ENCODE measurements at places on chromosomes 7 and 10.
A peak's percentile ranks its signal among the peaks of the same experiment; 100 is the strongest.

- no peak for DNase-seq
- no peak overlapping the region for H3K27ac ChIP-seq
- H3K4me1 ChIP-seq, result peaks cover 6% of the 10 kb centered on the region
Observed at GRCh38 chr10:71799608-71800453, 26.5 kb upstream of the VSIR start.

GRCh38 chr10:86635402-86635801, 18.9 kb upstream of the OPN4 start:
- no peak overlapping the region for H3K4me3 ChIP-seq
- H3K27me3 ChIP-seq, result peaks cover 51% of the 10 kb centered on the region
- no peak for DNase-seq
- H3K36me3 ChIP-seq, result no peaks in the 10 kb centered on the region
- H3K4me1 ChIP-seq, result no peaks in the 10 kb centered on the region

DNA sequence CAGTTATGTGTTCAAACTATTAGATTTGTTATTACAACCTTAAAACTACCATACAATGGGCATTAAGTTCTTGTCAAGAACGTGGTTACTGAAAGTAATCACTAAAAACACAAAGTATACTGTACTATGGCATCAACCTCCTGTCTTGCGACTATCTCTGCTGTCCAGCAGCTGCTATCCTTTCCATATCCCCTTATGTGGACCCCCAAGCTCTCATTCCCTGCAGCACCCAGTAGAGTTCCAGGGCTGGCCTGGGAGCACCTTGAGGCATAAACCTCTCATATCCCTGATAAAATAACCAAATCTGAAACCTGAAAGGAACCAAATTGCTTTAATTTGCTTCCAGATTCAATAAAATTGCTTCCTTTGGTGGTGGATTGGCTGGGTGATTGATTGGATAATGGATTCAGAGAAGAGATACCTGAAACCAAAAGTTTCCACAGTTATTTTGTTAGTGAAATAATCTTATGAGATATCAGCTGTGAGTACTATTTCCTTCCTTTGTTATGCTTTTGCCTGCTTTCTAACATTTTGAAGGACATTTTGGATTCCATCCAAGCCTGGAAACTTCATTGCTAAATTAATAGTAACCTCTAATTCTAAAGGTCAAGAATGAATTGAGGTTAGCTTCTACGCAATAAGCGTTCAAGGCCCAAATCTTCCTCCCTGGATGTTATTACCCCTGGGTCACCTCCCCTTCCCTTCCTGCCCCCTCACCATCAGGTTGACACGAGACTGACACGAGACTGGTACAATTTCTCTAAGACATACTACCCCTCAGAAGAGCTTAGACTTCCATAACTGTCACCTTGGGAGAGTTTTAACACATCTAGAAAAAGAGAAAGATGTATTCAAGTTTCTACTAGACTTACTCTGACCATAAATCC, 48.8 kb downstream of the RELN start:
- no peak overlapping the region for H3K27ac ChIP-seq
- peaks cover 1% of the 10 kb centered on the region for H3K27me3 ChIP-seq
- no peaks in the 10 kb centered on the region for H3K36me3 ChIP-seq
- no peak overlapping the region for H3K4me3 ChIP-seq

GRCh38 chr10:91587710-91588638, 44.9 kb downstream of the PPP1R3C start:
- no peak for DNase-seq
- H3K4me1 ChIP-seq, result no peaks in the 10 kb centered on the region
- H3K36me3 ChIP-seq, result no peaks in the 10 kb centered on the region
- H3K27me3 ChIP-seq, result peaks cover 1% of the 10 kb centered on the region
- H3K27ac ChIP-seq, result no peak overlapping the region
- H3K4me3 ChIP-seq, result no peak overlapping the region

DNA sequence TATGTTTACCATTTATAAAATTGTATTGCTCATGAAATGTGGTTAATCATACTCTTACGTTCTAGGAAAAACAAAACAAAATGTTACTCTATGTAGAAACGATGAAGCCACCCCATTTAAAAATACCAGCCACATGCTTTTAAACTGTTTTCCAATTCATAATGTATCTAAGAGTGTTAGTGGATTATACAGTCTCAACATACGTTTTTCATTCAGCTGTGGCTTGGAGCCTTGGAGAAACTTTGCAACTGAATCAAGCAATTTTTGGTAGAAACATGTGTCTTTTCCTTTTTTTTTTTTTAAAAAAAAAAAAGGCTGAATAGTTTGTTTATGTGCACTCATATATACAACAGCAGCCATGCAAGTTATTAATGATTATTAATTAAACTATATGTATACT, 378.0 kb upstream of the SEMA3D start:
- DNase-seq, result no peak
- H3K27ac ChIP-seq, result no peak overlapping the region
- H3K4me1 ChIP-seq, result no peaks in the 10 kb centered on the region

DNA sequence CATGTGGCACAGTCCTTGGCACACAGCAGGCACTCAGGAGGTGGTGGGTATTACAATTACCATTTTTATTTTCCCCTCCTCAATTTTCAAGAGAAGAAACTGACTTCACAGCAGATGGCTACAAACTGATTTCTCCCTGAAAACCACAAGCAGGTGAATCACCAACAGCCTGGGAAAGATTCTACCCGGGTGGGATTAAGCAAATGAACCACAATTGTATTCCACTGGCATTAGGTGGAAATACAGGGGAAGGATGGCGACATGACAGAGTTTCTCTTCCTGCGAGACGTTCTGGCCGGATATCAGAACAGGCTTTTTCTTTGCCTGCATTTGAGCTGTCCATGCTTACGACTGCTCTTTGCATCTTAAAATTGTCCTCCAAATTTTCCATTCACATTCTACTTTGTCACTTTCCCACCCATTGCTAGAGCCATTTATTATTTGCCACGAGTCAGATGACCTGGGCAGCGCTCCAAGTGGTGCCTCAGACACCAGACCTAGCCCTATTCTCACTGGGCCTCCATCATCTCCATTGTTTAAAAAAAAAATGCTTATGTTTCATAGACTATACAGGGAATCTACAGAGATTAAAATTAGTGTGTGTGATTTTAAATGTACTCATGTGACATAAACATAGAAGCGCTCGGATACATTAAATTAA, 4.6 kb downstream of the DENND11 start:
- peaks cover 29% of the 10 kb centered on the region for H3K4me1 ChIP-seq
- no peak for DNase-seq
- H3K4me3 ChIP-seq, result no peak overlapping the region
- peaks cover 14% of the 10 kb centered on the region for H3K36me3 ChIP-seq
- H3K27me3 ChIP-seq, result no peaks in the 10 kb centered on the region

- no peak for DNase-seq
- no peak overlapping the region for H3K27ac ChIP-seq
- no peaks in the 10 kb centered on the region for H3K4me1 ChIP-seq
Observed at GRCh38 chr7:16178092-16178491, 243.2 kb downstream of the CRPPA start.

GRCh38 chr10:67140641-67141040, 214.8 kb downstream of the LRRTM3 start:
- H3K4me3 ChIP-seq, result no peak overlapping the region
- DNase-seq, result no peak
- H3K27me3 ChIP-seq, result no peaks in the 10 kb centered on the region
- H3K27ac ChIP-seq, result no peak overlapping the region
- no peaks in the 10 kb centered on the region for H3K36me3 ChIP-seq

GRCh38 chr10:64574371-64574770, 1053.2 kb downstream of the REEP3 start:
- no peak overlapping the region for H3K27ac ChIP-seq
- H3K4me3 ChIP-seq, result no peak overlapping the region

DNA sequence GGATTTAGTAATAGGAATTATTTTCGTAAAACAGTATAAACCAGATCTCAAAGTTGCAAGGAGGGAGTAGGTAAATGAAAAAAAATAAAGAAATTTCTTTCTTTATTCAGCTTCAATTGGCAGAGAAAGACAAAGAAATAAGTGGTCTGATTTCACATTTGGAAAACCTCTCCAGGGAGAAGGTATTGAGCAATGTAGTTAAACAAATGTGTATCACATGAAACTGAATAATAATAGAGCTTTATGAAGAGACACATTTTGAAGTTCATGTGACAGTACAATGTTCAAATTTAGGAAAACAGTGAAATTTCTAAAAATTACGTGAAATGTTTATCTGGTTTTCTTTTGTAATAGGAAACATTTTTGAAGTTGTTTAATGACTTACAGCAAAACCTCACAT, 63.0 kb downstream of the TAX1BP1 start:
- H3K27me3 ChIP-seq, result no peaks in the 10 kb centered on the region
- peaks cover 27% of the 10 kb centered on the region for H3K36me3 ChIP-seq
- no peak overlapping the region for H3K4me3 ChIP-seq

- H3K36me3 ChIP-seq, result no peaks in the 10 kb centered on the region
- DNase-seq, result no peak
- peaks cover 6% of the 10 kb centered on the region for H3K4me1 ChIP-seq
- no peak overlapping the region for H3K4me3 ChIP-seq
- H3K27me3 ChIP-seq, result no peaks in the 10 kb centered on the region
Observed at GRCh38 chr7:130224210-130224609, 16.6 kb downstream of the SSMEM1 start.

DNA sequence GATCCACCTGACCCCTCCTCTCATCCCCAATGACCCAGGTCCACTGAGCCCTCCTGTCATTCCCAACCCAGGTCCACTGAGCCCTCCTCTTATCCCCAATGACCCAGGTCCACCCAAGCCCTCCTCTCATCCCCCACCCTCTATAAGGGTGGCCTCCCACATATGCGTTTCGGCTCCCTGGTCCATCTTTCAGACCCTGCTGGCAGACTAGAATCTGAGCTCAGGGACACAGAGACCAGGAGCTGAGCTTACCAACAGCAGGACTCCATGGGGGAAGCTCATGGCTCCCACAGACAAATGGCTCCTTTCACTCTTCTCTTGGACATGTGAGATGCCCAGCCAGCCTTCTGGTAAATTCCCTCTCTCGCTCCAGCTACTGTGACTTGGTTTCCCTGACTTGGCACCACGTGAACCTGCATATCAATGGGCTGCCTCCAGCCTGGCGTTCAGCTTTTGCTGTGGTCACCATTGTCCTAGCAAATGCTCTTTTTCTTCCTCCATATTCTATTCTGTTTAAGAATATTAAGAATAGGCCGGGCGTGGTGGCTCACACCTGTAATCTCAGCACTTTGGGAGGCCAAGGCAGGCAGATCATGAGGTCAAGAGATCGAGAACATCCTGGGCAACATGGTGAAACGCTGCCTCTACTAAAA, 24.8 kb upstream of the INPP5A start:
- H3K27me3 ChIP-seq, result no peaks in the 10 kb centered on the region
- no peak overlapping the region for H3K27ac ChIP-seq
- H3K4me3 ChIP-seq, result no peak overlapping the region

GRCh38 chr7:121414436-121414835, 18.3 kb upstream of the FAM3C start:
- H3K27me3 ChIP-seq, result peaks cover 8% of the 10 kb centered on the region
- no peaks in the 10 kb centered on the region for H3K36me3 ChIP-seq
- no peak overlapping the region for H3K4me3 ChIP-seq

GRCh38 chr10:101066146-101066895, 4.5 kb downstream of the KAZALD1 start:
- H3K4me1 ChIP-seq, result peaks cover 19% of the 10 kb centered on the region
- H3K36me3 ChIP-seq, result no peaks in the 10 kb centered on the region
- DNase-seq, result peak; percentile 22
- H3K27ac ChIP-seq, result no peak overlapping the region
- H3K27me3 ChIP-seq, result peaks cover 46% of the 10 kb centered on the region

- peaks cover 17% of the 10 kb centered on the region for H3K36me3 ChIP-seq
- DNase-seq, result no peak
- no peak overlapping the region for H3K4me3 ChIP-seq
- H3K27ac ChIP-seq, result no peak overlapping the region
- H3K27me3 ChIP-seq, result peaks cover 2% of the 10 kb centered on the region
Observed at GRCh38 chr10:49508654-49509053, 30.3 kb downstream of the ERCC6 start.

DNA sequence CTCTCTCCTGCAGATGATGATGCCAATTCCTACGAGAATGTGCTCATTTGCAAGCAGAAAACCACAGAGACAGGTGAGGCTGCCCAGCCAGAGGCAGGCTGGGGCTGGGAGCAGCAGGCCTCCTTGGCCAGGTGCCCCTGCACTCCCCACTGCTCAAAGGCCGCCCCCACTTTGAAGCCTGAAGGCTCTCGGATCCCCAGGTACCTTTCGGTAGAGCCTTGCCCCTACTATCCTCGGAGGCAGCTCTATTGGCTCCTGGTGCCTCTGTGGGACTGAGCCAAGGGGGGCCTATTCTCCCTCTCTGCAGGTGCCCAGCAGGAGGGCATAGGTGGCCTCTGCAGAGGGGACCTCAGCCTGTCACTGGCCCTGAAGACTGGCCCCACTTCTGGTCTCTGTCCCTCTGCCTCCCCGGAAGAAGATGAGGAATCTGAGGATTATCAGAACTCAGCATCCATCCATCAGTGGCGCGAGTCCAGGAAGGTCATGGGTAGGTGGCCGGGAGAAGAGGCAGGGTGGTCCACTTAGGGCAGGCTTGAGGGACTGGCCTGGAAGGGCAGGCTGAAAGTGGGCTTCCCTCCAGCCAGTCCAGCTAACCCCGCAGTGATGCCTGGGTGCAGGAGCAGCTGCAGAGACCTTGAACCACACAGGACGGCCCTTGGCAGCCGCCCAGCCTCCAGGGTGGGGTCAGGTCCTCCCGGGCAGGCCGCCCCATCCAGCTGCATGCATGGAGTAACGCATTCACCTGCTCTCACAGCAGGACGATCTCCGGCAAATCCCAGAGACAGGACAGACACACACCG, 14.1 kb downstream of the LAT2 start:
- H3K4me1 ChIP-seq, result peaks cover 6% of the 10 kb centered on the region
- no peak overlapping the region for H3K4me3 ChIP-seq

DNA sequence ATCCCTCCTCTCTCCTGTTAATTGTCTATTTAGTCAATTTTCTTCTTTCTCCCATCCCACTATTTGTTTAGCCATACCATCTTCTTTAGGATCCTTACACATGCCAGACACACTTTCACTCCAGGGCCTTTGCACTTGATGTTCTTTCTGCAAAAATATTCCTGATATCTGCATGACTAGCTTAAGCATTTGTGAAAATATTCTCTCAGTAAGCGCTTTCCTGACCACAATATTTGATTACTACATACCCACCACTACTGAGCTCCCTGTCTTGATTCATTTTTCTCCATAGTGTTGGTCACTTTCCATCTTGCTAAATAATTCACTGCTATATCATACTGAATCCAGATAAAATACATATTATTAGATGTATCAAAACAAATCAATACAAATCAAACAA, 75.1 kb downstream of the SEMA3D start:
- H3K27ac ChIP-seq, result no peak overlapping the region
- H3K4me1 ChIP-seq, result no peaks in the 10 kb centered on the region
- H3K4me3 ChIP-seq, result no peak overlapping the region
- H3K27me3 ChIP-seq, result no peaks in the 10 kb centered on the region

All from activated T-helper 2 cell treated with anti-CD3 and anti-CD28 coated beads, Interferon-gamma antibody, Interleukin-2, Interleukin-4, amounts not matched to agents 10 μg/mL and 5 μg/mL and 100 μg/mL, durations not matched to agents 14 hours and 24 hours and 36 hours (primary cell).